ENCODE measurements at places on chromosomes 7 and 10. TPM values are rescaled to one million over a fixed set of nuclear protein-coding genes. Genes with fewer than 3 reads are reported as not detected.
A peak's percentile ranks its signal among the peaks of the same experiment; 100 is the strongest.

FFAR4 gene
- 5.5 TPM for polyA plus RNA-seq

OR6B1 gene
- polyA plus RNA-seq: not detected

CPXM2 gene
- polyA plus RNA-seq: 6.7 TPM

TRRAP gene
- polyA plus RNA-seq: 3.9 TPM

ASB4 gene
- not detected for polyA plus RNA-seq

EZH2 gene
- polyA plus RNA-seq: 14.6 TPM

PARG gene
- 7.2 TPM for polyA plus RNA-seq

DNA sequence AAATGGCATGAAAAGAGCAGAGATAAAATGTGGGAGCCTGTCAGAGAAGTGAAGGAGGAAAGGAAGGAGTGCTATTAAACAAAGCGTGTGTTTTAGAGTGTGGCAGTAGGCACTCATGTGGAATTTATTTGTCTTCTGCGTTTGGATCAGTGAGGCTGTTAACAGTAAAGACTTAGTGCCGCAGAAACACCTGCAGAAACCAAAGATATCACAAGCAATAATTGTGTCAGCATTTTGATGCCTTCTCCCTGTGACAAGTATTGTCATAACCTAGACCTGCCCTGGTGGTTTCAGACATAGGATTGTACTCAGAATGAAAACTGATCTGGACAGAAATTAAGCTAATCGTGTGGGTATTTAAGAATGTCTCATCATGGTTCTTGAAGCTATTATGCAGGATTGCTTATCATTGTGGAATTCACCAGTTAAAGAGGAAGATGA, 191.0 kb downstream of the CAMK1D start:
- no peak for DNase-seq

- no peak for DNase-seq
Measured at GRCh38 chr10:132450466-132450824, 53.4 kb downstream of the PWWP2B start.

GRCh38 chr10:14779001-14779651, 4.4 kb upstream of the FAM107B start:
- no peak for DNase-seq

DNA sequence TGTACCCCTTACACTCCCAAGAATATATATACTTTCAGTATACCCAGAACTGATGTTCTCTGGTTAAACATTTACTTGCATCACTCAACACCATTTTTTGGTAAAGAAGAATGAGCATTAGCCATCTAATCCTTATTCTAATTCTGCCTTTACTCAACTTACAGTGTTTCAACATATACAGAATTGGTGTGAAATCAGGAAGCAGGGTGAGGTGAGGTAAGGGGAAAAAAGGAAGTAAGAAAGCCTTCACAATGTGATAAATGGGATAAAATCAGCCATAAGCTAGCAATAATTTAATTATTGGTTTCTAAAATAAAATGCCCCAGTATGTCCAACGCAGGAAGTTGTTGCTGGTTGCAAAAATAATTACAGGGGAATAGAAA, 605.4 kb downstream of the KCNMA1 start:
- no peak for DNase-seq

DNA sequence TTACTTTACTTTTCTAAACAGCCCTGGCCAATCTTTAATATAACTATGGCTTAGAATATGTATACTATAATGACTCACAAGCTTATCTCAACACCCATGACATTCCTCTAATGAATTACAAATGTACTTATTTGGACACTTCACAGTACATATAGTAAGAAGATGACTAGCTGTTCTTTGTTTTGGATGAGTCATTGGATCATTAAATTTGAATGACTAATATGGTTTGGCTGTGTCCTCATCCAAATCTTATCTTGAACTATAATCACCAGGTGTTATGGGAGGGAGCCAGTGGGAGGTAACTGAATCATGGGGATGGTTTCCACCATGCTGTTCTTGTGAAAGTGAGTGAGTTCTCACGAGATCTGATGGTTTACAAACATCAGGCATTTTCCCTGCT, 807.5 kb upstream of the SORCS1 start:
- DNase-seq: no peak

DNA sequence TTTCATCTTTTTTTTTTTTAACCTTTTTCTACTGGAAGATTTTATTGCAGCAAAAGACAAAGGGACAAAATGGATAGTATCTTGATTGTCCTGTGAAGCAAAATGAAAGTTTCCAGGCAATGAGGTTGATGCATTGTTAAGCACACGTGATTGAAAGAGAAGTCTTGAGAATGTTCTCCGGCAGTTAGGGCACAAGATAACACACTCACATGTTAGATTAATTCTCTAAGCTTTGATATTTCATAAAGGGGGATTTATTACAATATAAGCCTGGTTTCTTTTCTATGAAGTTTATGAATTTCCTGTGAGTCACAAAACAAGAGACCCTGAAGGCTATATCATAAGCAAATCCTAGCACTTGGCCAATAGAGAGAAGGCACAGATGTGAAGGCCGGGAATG, 93.4 kb upstream of the ARMC3 start:
- no peak for DNase-seq

DNA sequence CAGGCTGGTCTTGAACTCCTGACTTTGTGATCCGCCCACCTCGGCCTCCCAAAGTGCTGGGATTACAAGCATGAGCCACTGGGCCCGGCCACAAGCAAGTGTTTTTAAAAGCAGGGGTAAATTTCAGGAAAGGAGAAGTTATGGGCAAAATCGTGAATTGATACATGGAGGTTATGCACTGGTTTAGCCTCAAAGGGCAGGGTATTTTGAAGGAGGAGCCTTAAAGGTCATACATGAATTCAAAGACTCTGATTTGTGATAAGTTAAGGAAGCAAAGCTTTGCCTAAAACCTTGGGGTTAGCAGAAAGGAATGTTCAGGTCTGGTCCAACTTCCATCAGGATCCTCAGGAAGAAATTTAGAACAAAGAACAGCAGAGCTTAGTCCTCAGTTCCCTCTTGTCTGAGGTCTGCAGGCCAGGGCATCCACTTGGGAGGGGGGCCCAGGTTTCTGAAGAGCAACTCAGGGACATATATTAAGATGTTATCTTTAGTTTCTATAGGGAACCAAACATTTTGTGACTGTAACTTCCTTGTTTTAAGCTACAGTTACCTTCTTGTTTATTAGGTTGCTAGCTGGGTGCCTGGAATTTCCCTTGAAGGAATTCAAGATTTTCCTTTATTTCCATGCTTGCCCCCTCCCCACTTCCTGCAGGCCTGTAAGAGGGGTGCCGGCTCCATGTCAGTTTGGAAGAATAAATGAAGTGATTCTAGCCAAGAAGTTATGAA, 2.8 kb upstream of the REPIN1 start:
- peak; percentile 14 for DNase-seq

DNA sequence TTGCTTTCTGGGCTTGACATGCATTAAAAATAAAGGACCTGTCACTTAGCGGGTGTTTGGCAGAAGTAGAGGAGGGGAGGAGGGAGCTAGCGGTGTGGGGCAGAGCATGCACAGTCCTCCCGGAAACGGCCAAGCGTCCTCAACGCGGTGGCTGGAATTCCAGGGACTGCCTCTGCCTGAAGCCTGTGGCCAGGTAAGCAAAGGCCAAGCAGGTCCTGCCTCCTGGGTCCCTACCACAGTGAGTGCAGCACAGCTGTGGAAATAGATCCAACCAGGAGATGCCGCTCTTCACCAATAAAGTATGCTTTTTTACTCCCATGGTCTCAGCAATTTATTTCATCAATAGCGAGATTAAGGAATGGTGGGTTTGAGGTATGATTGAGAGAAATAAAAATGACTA, 323.4 kb downstream of the WDR37 start:
- peak; percentile 34 for DNase-seq

GRCh38 chr10:35908451-35908850, 266.4 kb upstream of the FZD8 start:
- no peak for DNase-seq

GRCh38 chr7:37349979-37350590, 98.6 kb downstream of the ELMO1 start:
- no peak for DNase-seq

DNA sequence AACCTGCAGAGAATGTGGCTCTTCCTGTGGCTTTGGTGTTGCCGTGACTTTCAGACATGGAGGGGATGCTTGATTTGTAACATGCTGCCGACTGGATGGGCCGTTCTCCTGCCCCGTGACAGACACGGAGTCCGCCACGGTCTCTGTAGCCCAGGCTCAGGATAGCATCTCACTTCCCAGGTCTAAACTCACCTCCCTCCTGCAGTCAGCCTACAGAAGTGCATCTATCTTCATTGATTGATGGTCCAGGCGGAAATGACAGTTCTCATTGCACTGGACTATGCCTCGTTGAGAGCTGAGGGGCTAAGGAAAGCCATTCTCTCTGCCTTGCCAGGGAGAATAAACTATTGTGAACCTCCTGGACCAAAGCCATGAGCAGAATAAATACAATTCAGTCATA, 77.5 kb downstream of the CHN2 start:
- no peak for DNase-seq

DNA sequence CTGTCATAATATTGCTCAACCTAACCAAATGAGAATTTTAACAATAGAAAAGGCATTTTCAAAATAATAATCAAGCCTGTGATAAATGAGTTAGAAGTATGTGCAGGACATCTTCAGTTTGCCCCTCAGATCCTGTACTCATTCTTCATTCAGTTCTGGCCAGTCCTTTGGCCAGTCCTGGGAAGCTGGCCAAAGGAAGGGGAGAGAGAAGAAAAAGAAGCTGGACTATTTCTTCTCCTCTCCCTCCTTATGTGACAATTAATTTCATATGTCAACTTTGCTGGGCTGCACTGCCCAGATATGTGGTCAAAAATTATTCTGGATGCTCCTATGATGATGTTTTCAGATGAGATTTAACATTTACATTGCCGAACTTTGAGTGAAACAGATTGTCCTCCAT, 31.6 kb upstream of the ITGB8 start:
- DNase-seq: no peak

DNA sequence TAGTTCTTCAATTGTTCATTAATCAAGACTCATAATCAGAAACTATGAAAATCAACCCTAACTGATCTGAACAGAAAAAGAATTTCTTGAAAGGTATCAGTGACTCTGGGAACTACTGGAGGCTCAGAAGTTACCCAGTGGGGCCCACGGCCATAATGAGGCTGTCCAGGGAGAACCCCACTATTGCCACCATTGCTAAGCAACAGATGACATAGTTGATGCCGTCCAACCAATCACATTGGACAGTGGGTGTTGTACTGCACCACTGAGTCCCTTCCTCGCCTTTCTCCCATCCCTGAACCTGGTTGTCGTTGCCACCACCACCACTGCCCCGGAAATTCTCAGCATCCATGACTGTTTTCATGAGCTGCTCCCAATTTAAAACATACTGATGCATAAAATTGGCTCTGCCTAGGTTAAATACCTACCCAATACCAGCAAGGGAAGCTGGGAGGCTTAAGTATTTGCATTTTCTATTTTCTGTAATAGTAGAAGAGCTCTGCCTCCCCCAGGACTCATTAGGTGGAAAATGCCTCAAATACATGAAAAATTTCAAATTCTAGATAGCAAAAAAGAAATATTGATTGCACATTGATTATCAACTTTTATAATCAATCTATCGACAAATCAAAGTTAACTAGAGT, 26.7 kb upstream of the USP6NL start:
- DNase-seq: no peak

All from sigmoid colon (tissue), 7 donors.